Activated naive CD8-positive, alpha-beta T cell treated with anti-CD3 and anti-CD28 coated beads, Interleukin-2, amount 10 ng/mL, durations not matched to agents 7 days and 5 days (primary cell): ENCODE measurements at places on chromosomes 11 and 22.

GRCh38 chr11:1087961-1088926 lies 13.6 kb downstream of the MUC2 start:
- DNase-seq, result peak; percentile 16

- no peak for DNase-seq
Observed at GRCh38 chr11:11207428-11207827, 145.6 kb downstream of the CSNK2A3 start.

GRCh38 chr11:43021466-43021865 lies 290.3 kb upstream of the API5 start:
- no peak for DNase-seq

- no peak for DNase-seq
Observed at GRCh38 chr11:46102843-46103242, 18.4 kb downstream of the PHF21A start.

DNA sequence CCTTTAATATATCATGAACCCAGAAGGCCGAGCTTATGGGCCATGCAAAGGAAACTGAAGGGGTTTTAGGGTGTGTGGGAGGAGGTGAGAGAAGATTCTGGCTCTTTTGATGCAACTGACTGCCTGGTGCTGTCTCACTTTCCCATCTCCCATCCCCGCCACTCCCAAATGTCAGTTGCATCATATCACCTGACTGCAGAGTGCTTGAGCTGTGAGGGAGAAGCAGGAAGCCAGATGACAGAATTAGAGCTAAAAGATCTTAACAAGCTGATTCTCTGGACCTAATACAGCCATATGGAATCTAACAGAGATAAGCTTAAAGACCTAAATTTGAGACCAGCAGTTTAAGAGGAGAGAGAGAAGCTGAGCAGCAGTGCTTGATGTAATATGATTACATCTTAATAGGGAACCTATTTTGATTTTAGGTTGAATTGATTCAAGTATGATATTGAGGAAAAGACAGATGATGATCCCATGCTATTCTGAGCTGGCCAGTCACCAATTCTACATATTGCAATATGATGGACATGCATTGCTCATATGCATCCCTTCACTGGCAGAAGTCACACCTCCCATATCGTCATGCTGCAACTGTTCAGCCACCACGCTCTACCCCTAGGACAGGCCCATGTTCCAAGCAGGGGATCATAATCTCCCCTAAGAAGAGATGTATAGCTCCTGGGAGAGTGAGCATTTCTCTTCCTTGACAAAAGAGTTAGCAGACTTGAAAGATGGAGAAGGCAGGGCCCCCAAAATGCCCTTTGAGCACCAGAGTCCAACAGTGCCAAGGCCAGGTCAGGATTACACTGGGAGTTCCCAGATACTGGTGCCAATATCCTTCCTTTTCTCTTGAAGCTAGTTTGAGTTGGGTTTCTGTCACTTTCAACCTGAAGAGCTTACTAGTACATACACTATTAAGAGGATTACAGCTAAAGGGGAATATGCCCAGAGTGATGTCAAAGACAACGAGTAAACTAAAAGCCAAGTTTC lies 44.9 kb downstream of the PLEKHA7 start:
- no peak for DNase-seq

DNA sequence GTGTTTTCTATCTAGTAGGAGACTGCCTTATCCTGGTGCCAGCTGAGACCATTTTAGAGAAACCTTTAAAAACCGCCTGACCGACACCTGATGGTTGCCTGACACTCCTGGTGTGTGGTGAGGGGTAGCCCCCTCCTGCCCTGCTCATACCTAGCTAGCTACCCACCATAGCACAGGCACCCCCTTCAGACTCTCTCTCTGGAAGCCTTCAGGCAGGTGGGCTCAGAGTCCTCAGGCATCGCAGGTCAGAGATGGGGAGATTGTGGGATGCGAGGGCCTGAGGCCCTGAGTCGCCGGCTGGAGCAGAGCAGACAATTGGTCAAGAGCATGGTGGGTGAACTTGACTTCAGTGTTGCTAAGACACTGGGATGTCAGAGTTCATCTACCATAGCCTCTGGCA lies 424.6 kb downstream of the BRD1 start:
- no peak for DNase-seq

DNA sequence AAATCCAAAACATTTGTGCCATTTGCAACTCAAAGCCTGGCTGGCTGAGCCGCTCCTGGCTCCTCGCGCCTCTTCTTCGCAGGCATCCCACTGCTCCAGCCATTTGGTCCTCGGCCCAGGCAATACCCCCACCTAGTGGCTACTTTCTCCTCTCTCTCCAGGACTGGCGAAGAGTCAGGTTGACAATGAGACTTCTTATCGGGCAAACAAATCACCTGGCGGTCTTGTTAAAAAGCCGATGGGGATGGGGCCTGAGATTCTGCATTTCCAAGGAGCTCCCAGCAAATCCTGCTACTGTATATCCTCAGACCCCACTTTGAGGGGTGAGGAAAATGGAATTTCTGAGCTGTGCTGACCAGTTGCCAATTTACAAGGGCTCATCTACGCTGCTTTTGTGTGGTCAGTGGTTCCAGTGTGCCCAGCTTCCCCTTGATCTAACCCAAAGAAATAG lies 89.0 kb downstream of the ISX start:
- no peak for DNase-seq

DNA sequence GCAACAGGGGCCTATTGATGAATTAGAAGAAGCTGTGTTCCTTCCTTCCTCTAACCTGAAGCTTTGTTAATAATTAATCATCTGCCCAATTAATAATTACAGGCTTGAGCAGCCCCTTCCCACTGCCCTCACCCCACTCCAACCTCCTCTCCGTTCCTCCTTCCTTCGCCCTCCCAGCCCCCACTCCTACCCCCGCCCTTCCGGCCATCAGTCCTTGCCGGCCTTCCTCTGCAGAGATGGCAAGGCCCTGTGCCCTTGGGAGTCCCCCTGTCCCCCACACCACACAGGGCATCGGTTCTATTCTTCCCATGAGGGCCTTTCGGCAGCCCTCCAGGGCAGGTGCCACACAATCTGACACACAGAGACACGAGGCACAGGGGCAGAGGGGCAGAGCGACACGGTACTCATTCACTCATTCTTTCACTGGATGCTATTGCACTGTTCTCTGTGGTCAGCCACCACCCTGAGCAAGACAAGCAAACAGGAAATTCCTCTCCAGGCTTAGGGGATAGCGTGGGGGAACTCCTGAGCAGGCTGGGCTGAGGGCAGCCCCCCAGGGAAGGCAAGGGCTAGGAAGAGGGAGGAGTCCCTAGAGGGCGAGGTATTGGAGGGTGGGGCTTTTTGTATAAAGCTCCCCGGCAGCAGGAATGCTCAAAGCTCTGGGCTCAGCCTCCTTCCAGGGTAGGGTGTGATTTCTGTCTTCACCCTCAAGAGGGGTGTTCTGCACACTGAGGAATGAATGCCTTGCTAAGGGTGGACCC lies 14.7 kb downstream of the MGAT3 start:
- peak; percentile 46 for DNase-seq

GRCh38 chr11:56910046-56910773 lies 78.5 kb upstream of the OR5AK2 start:
- DNase-seq, result no peak

DNA sequence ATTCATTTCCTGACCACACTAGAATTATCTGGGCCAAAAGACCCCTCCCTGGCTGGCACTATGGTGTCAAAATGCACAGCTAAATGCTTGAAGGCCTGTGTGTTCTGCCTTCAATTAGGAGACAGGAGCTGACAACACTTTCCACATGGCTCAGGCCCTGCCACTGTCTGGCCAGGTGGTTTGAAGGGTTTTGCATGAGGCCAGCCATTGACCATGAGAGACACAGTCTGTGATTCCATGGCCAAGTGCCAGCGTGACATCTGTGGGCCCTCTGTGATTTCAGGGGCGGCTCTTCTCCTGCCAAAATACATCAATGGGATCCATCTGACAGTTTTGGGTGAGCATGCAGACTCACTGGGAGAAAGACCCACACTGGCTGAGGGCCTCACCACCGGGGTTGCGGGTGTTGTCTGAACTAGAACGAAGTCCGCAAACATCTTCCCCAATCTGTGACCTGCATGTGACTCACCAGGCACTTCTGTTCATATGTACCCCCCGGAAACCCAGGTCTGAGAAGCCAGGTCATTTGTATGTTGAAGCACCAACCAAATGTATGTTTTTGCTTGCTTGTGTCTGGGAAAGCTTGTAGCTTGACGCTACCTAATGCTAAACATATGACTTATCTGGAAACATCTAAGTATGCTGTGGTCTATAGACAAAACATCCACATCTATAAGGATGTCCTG lies 20.7 kb upstream of the NAV2 start:
- no peak for DNase-seq

- no peak for DNase-seq
Observed at GRCh38 chr11:9362393-9362863, 22.0 kb upstream of the IPO7 start.

DNA sequence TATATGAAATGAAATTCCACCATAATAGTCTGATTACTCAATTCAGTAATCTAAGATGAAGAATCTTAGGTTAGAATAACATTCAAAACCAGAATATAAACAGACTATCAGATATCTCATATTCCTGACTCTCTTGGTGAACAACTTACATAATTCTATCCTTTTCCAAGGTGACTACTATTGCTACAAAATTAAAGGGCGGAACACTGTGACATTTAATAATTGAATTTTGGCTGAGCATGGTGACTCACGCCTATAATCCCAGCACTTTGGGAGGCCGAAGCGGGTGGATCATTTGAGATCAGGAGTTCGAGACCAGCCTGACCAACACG lies 34.4 kb downstream of the RDX start:
- DNase-seq, result no peak

DNA sequence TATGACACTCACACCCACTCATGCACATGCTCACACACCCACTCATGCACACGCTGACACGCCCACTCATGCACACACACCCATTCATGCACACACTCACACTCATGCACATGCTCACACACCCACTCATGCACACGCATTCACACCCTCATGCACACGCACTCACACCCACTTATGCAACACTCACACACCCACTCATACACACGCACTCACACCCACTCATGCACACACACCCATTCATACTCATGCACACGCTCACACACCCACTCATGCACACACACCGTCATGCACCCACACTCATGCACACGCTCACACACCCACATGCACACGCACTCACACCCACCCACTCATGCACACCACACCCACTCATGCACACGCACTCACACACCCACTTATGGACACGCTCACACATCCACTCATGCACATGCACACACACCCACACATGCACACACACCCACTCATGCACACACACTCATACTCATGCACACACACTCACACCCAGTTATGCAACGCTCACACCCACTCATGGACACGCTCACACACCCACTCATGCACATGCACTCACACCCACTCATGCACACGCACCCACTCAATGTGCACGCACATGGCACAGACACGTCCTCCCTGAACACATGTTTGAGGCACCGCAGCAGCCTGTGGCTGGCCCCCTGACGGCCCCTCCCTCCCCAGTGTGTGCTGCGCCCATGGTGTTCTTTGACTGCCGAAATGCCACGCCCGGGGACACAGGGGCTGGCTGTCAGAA lies 17.9 kb downstream of the MUC5AC start:
- no peak for DNase-seq

DNA sequence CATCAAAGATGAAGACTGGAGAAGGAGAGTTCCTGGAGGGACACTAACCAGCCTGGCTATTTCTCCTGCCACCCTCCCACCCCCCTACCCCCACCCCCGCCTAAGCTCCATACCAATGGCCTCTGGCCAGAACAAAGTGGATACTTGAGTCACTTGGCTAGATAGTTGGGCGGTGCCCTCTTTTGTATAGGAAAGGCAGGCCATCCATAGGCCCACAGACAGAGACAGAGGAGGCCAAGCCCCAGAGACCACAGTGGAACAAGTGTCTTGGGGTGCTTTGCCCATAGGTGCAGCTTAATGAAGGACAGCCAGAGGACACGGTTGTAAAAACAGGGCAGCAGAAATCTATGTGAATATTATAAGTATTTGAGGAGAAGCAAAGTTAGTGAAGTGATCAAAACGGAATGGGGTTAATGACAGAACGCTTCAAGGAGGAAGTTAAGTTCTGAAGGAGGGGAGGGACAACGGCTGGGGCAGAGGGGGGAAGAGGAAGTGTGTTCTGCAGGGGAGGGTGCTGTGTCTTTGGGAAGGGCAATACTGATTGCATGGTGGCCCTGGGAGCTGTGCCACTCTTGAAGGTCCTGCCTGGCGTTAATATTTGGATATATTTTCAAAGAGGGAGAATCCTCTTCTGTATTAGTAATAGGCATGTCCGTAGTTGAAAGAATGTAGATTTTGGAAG lies 32.7 kb downstream of the FLI1 start:
- DNase-seq, result no peak

DNA sequence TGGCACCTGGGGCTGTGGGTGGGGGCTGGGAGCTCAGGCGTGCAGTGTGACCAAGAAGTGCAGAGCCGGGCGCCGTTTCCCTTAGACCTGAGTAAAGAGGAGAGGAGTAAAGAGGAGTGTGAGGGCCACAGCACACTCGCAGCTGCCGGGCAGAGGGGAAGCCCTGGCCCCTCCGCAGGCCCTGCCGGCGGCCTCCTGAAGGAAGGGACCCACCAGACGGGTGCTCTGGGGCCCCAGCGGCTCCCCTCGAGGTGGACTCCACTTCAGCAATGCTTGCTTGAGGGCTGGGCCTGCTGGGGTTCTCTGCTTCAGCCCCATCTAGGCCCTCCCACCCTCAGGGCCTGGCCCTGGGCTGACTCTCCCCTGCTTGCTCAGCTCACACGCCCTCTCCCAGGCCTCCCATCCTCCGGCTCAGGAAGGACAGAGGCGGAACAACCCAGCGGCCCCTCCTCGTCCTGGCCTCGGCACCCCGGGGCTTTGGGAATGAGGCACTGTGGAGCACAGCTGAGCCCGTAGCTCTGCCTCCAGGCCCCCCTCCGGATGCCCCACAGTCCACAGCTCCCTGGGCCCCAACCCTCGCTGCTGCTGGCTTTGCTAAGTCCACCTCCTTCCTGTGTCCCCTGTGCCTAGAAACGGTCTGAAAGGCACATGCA lies 1198.7 kb downstream of the BRD1 start:
- DNase-seq, result no peak

GRCh38 chr11:67642173-67643120 lies 2.9 kb upstream of the TBX10 start:
- no peak for DNase-seq

GRCh38 chr11:94449437-94449836 lies 44.2 kb downstream of the MRE11 start:
- no peak for DNase-seq

GRCh38 chr22:46462726-46463371 lies 74.6 kb downstream of the CELSR1 start:
- no peak for DNase-seq

DNA sequence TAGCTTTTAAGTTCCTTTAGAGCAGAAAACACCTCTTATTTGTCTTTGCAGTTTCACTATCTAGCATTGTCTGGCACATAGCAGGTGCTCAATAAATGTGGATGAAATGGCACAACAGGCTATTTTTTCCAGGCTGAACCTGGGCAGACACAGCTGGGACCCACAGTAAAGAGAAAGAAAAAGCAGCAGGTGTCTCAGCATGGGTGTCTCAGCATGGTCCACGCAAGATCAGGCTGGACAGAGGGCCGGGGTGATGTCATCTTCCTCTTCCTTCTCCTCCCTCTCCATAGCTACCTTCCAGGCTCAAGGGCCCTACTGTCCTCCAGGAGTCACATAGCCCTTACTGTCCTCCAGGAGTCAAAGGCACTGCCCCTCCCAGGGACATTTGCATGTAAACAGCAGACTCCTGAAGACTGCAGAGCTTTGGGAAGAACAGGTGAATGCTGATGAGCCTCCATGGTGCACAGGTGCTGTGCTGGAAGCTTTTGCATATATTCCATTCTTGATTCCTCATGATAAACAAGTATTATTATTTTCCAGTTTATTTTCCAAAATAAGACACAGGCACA lies 65.2 kb downstream of the DSCAML1 start:
- no peak for DNase-seq

- no peak for DNase-seq
Observed at GRCh38 chr22:27517361-27518155, 284.0 kb downstream of the MN1 start.
